ENCODE measurements at places on chromosomes 7 and 10.
A peak's percentile ranks its signal among the peaks of the same experiment; 100 is the strongest.

GRCh38 chr10:35369049-35369611, 32.8 kb downstream of the CCNY start:
- DNase-seq: no peak

GRCh38 chr7:140645166-140645900, 4.7 kb upstream of the DENND2A start:
- no peak for DNase-seq

GRCh38 chr10:61097026-61097425, 153.0 kb upstream of the RHOBTB1 start:
- DNase-seq: no peak

GRCh38 chr7:12552876-12553275, 17.6 kb upstream of the SCIN start:
- DNase-seq: no peak

DNA sequence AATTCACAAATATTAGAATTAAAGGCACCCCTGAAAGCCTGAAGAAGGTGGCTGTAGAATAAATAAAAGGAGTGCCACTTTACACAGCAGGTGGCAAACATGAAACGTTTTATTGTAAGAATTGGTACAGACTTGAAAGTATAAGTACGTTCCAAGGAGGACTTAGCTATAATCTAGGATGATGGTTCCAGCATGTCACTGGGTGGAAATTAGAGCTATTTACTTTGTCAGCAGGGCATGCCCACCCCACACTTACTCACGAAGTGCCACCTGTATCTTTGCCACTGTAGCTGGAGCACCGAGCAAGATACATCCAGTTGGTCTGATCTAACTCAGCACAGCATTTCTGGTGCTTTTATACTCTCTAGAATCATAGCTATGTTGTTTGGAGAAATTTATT, 97.8 kb downstream of the GRM8 start:
- no peak for DNase-seq

GRCh38 chr10:25094590-25094989, 78.2 kb downstream of the THNSL1 start:
- no peak for DNase-seq

DNA sequence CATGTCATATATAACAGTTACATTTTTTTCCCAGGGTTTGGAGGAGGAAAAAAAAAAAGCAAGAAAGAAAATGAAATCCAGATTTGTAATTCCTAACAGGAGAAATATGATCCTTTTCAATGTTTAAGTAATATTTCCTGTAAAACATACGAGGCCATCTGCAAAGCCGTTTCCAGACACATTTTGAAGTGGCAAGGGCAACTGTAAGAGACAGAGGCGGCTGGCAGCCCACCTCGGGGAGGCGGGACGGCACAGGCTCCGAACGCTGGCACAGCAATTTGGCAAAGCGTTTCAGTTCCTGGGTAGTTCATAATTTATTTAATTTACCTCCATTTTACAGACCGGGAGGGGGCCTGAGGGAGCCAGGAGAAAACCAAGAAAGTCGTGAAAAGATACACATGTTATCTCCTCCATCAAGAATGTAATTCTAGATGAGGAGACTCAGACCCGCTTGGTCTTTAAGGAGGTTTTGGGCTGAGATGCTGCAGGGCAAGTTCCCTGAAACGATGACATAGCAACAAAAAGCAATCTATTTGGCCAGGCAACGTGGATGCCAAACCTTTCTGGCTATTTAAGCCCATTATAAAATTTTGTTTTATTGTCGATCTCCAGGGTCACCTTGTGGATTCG, 448.5 kb upstream of the MKI67 start:
- no peak for DNase-seq

GRCh38 chr10:112330607-112331160, 43.2 kb upstream of the ACSL5 start:
- DNase-seq: no peak

- no peak for DNase-seq
These were observed 100.8 kb downstream of the SGMS1 start for GRCh38 chr10:50522908-50523307.

- DNase-seq: no peak
These were observed 31.8 kb upstream of the VPS41 start for GRCh38 chr7:38940774-38941173.

GRCh38 chr7:55185941-55186609, 167.3 kb downstream of the EGFR start:
- no peak for DNase-seq

GRCh38 chr7:28270536-28270935, 89.9 kb upstream of the JAZF1 start:
- DNase-seq: no peak

DNA sequence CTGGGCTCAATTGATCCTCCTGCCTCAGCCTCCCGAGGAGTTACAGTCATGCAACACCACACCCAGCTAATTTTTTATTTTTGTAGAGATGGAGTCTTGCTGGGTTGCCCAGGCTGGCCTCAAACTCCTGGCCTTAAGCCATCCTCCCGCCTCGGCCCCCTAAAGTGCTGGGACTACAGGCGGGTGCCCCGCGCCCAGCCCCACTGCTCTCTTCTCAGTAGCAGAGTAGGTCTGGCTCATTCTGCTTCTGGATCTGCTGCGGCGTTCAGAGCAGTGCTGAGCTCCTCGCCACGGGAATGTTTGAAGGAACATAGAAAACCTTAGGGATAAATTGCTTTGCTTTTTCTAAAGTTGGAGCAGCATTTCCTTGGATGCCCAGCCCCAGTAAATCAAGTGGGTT, 27.4 kb downstream of the WIPI2 start:
- DNase-seq: no peak

- no peak for DNase-seq
These were observed 6.5 kb downstream of the NACAD start for GRCh38 chr7:45082031-45082830.

GRCh38 chr7:115674467-115675024, 356.0 kb downstream of the TFEC start:
- DNase-seq: no peak

DNA sequence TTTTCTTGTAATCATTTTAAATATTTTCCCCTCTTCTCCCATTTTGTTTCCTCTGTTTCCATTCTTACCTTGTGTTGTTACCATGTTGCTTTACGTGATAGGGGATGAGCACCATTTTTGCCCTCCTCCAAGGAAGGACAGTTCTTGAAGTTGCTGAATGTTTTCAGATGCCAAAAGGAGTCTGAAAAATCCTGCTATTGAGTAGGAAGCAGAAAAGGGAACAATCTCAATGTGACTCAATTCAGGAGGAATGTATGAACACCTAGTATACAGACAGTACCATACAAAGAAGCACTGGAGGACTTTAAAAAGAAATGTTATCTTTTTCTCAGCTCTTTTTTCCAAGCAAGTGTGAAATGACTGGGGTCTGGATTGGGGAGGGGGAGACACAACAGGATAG, 5.1 kb upstream of the NAMPT start:
- no peak for DNase-seq

DNA sequence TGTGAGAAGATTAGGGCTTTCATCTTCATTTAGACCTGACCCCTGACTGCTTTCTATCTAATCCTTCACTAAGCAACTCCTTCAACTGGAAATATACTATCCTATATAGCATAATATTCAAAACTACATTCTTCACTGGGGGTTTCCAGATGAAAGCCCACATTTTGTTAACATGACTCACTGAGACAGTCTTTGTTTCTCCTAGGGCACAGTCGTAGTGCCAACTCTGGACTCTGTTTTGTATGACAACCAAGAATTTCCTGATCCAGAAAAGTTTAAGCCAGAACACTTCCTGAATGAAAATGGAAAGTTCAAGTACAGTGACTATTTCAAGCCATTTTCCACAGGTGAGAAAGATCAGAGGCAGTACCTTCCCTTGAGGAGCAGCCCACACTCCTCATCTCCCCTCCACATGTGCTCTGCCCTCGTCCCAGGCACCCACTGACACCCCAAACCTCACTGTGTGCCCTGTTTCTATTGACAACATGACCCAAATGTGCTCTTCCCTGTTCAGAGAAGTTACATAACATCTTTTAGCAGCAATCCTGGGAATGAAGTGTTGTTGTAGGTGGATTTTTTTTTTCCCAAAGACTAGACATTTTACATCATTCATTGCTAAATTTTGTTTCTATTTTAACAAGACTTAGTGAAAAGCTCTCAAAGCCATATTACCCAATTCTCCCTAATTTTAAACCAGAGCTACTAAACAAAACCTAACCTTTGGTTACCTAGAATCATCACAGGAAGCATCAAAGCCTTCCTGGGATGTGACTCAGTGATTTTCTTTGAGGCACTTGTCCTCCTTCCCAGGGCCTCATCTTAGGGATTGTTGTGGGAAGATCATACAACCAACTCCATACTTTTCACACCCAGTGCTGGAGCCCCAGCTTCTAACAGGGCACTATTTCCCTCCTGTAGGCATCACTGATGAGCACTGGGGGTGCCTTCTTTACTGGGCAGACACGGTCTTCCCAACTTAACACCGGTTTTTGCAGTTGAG, 10.7 kb downstream of the CYP2E1 start:
- no peak for DNase-seq

DNA sequence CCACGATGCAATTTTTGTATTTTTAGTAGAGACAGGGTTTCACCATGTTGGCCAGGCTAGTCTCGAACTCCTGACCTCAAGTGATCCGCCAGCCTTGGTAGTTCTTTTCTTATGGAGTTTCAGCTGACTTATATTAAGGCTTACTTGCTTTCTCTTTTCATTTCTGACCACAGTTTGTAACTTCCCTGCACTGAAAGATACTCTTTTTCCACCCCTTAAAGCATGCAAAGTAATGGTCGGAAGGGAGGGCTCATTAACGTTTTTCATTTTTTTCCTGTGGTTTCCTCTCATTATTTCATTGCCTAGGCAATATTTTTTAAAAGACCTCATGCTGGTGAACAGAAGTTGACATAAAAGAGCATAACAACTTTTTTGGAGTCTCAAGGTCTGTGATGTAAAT, 27.0 kb downstream of the ADRB1 start:
- no peak for DNase-seq

GRCh38 chr7:137741443-137741842, 105.3 kb downstream of the DGKI start:
- no peak for DNase-seq

DNA sequence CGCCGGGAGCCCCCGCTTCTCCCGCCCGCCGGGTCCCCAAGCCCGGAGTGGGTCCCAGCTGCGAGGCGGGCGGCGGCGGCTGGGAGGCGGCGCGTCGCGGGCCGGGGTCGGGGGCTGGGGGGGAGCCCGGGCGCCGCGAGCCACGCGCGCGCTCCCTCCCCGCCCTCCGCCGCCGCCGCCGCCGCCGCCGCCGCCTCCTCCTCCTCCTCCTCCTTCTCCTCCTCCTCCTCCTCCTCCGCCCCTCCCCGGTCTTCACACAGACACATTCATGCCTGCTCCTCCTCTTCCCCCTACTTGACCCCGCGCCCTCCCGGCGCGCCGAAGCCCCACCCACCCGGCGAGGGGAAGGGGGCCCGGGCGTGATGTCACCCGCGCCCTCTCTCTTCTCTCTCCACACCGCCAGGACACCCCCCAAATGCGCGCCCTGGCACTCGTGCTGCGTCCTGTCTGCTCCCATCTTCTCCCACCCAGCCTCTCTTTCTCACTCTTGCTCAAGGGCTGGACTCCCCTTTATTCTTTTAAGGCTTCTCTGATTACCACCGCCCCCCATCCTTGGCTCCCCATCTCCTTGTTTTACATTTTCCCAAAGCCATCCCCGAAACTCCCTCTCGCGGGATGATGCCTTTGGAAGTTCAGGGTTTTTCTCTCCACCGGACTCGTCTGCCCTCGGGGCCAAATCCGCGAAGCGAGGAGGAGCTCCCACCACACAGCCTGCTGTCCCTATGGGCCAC, 967 bp upstream of the GLI3 start:
- peak; percentile 62 for DNase-seq

DNA sequence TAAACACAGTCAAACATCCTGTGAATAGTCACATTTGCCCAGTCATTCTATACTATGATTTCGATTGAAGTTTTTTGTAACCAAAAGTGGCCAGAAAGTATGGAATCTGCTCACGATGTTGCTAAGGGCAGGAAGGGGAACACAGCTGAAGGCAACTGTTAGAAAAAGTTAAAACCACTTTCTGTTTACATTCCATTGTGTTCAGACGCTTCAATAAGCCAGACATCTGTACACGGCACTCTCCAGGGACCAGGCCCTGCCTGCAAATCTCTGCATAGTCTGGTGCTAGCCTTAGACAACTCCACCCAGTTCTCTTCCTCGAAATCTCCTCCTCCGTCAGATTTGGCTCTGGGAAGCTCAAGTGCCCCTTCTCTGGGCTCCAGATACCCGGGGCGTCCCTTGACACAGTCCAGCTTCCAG, 17.1 kb upstream of the TMEM120A start:
- DNase-seq: no peak

DNA sequence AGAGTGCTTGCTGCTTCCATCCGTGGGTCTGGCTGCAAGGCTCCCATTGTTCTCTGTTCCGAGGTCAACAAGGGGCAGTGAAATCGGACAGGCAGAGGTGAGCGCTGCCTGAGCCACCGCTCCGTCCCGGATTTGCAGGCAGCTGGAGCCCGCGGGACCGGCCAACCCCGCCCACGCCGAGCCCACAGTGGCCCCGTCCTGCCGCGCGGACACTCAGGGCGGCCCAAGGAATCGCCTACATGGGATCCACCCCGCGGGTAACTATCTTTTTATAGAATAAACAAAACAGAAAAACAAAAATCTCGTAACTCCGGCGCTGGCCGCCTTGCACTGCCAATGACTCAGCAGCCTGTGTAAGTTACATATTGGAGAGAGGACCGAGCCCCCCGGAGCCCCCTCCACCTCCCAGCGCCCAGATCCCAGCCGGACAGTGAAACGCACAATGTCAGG, 1.9 kb downstream of the BNIP3 start:
- no peak for DNase-seq

DNA sequence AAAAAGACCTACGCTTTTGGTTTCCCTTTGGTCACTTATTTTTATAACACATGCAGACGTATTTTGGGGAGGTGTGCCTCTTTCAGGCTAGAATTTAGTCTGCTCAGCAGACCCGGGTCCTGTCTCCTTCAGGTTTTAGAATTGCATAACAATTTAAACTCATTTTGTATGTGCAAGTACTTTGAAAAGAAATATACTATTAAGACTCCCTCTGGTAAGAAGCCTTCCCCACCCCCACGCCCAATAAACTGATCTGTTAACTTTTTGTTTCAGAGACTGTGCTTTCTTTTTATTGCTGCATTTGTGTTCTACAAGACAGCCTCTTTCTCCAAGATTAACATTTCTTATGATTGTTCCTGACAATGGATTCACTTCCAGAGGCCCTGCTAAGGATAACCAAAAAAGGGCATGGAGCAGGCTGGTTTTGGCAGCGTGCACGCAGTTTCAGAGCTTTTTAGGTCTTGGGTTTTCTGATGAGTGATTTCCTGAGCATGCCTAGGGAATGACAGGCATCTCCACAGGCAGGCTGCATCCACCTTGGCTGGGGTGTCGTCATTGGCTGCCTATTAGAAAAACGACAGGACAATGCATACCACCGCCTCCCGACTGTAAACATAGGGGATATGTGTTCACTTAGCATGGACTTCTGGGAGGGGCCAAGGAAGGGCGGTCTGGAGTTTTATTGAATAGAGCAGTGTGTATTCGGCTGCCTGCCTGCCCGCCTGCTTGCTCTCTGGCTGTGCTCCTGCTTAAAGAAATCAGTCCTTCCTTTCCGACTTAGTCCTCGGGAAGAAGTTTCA, at the start of gene CALD1:
TSS of gene CALD1 (plus strand) at position 694 of the 800 bp plus-strand sequence. CDS start 88,100 bp downstream, outside the sequence.
- DNase-seq: peak; percentile 73

GRCh38 chr10:129533281-129533680, 66.2 kb downstream of the MGMT start:
- DNase-seq: no peak

GRCh38 chr10:34405611-34406462, 409.3 kb downstream of the PARD3 start:
- DNase-seq: no peak

All from SK-N-DZ (cell line).